Inflammatory macrophage treated with lipopolysaccharide for 4 hours (primary cell): ENCODE measurements at places on chromosomes 3 and 15.
A peak's percentile ranks its signal among the peaks of the same experiment; 100 is the strongest.

DNA sequence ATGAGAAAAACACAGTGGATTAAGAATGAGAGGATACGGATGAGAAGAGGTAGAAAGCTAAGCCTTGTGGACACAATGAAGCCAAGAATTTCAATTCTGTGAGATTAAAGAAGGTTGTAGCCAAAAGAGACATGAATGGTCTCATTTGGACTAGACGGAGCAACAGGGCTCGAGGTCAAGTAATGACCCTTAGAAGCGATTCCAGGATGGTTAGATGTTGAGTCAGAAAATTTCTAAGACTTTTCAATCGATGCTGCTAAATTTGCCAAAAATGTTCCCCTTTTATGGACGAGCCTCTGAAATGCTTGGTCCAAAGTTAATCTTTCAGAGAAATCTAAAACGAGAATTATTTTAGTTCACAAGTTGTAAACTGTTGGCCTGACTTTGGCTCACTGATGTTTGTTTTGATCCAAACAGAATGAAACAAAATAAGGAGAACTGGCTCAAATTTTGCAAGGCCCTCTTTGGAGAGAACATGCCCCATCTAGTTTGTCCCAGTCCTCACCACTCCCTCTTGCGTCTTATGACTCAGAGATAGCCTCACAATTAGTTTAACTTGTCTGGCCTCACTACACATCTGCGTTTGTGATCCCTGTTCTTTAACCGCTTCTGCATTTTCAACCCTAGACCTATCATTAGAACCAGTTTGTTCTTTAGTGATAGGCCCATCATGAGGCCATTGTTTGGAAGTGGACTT is 235.5 kb downstream of the PDZRN3 start:
- no peak for DNase-seq

- no peak for DNase-seq
Observed at GRCh38 chr3:8205881-8206280, 295.7 kb upstream of the LMCD1 start.

GRCh38 chr3:87167628-87168456 is 59.3 kb upstream of the CHMP2B start:
- peak; percentile 56 for DNase-seq

GRCh38 chr15:49769225-49769624 is 148.4 kb downstream of the DTWD1 start:
- DNase-seq, result peak; percentile 0

GRCh38 chr3:156685198-156685597 is 10.8 kb downstream of the TIPARP start:
- peak; percentile 94 for DNase-seq

DNA sequence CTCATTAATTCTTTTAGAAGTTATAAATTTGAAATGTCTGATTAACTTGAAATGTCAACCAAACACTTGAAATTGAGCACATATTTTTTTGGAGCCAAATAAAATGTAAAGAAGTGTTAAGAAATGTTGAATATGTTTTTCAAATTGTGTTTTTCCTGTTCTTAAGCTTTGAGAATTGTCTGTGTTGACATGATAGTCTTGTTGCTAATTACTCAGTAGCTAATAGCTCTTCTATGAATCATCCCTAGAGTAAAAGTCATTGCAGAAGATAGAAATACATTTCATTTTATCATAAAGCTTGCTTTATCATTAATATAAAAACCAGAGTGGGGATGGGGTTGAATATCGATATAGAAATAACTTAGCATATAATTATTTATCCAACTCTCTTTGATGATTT is 41.9 kb upstream of the ABHD10 start:
- no peak for DNase-seq

DNA sequence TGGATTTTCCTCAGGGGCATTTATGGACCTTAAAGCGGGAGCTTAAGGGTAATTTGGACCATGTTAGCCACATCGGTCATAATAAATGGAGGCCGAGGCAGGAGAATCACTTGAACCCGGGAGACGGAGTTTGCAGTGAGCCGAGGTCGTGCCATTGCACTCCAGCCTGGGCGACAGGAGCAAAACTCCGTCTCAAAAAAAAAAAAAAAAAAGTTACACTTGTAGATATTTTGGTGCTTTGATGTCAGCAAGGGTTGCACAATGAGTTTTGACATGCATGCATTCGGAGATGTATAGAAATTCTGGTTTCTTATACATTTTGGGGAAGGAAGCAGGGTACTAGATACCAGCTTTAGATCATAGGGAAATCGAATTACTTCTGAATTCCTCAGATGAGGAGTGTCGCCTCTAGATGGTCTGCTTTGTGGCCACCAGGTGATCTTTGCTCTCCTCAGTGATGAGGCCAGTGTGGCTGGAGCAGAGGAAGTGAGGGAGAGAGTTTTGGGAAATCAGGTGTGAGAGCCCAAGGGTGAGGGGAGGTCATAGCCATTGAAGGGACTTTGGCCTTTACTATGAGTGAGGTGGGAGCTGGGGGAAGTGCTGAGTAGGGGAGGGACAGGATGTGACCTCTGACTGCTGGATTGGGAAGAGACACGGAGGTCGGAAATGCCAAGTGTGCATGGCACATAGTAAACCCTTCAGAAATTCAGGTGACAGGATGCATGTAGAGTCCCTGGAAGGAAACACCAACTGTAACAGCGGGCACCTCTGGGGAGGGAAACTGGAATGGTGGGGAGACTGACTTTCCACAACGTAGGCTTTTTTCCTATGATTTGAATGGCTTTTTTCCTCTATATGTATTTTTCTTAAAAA is 8.4 kb upstream of the RBSN start:
- DNase-seq, result peak; percentile 26

DNA sequence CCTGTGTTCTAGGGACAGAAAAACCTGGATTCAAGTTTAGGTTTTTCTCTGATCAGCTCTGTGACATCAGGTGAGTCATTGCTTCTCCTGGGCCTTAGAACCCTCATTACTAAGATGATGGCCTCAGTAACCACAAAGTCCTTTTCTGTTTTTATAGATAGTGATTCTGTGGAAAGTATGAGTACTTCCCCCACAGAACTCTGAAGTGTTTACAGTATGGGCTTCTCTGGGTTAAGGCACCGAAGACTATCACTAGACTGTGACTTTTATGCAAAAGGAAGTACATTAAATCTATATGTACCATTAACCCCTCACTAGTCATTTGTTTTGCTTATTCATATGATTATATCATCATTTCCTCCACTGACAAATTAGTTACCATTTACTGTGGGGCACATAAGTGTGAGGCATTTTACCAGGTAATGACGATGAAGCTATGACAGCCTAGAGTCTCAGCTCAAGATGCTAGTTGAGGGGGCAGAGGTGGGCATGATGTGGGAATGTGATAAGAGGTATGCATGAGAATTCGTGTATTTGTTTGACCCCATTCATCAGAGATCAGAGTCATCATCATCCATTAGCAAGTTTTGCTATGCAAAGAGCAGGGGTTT is 15.0 kb upstream of the RORA start:
- no peak for DNase-seq

GRCh38 chr3:150729682-150730360 is 26.1 kb upstream of the ERICH6 start:
- DNase-seq, result no peak

GRCh38 chr3:89380016-89380415 is 272.6 kb downstream of the EPHA3 start:
- no peak for DNase-seq

DNA sequence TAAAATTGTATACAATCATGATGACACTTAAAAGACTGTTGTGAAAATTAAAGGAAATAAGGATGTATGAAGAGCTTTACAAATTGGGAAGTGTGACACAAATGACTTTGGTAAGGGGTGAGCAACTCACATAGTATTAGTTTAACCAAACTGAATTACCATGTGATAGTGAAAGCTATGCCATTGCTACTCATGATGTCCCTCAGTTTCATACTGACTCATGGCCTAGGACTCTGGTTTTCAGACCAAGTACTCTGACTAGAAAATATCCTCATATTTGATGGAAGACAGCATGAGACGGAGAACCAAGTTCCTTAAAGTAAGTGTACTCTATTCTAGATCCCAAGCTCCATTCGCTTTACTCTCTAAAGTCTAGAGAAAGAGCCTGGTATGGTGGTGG is 203.2 kb upstream of the ICE2 start:
- peak; percentile 65 for DNase-seq

- DNase-seq, result no peak
Observed at GRCh38 chr3:188729422-188729821, 442.3 kb upstream of the TPRG1 start.
